B cell (primary cell): ENCODE measurements at places on chromosomes 5 and 9. TPM values are rescaled to one million over a fixed set of nuclear protein-coding genes. Genes with fewer than 3 reads are reported as not detected.
A peak's percentile ranks its signal among the peaks of the same experiment; 100 is the strongest.

Gene THBS4
- 0.43 and 0.49 TPM in 2 replicates for polyA plus RNA-seq

DNA sequence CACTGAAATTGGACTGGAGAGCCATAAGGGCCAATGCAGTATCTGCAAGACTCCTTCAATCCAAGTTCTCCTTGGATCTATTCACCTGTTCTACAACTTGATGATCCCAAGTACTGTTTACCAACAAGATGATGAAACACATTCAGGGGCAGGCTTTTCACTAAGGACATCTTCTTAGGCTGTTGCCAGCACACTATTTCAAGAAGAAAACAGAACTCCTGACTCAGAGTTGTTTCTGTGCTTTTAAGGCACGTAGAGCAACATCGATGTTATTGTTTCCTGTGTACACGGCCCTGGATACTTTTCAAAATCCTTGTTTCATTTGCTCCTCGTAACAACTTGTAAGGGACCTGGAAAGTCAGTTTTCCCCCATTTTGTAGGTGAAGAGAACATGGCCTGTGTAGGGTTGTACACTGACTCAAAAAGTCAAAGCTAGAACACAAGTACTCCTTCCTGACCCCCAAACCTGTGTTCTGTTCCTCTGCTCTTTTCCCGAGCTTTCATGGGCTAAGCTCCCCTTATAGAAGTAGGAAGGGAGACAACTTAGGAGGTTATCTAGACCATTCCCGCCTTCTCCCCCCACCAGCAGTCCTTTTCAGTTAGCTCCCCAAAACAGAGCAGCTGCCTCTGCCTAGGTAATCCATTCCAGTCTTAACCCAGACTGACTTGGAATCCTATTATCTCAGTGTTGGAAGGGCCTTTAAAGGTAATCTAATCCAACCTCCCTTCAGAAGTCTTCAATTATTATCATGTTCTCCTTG, 5.2 kb upstream of the MGAT1 start:
- DNase-seq: peak; percentile 17

DNA sequence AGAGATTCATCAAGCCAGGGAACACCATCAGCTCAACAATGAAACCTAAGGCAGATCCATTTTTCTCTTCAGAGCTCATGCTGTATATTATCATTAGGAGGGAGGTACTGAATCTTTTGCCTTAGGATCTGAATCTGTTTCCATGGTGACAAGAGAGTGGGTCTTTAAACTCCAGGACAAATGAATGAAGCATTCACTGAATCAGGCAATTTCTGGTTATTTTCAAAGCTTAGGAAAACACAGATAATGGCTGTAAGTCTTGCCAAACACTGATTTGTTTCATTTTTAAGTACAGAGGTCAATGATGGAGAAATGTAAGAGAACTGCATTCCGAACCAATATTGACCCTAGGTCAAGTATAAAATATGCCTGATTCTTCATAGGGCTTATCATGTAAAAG, 84.9 kb downstream of the GNA14 start:
- no peak for DNase-seq

Gene ADRB2
- polyA plus RNA-seq: 2.6 and 6.0 TPM in 2 replicates

Gene PPIC
- not detected in 2 replicates for polyA plus RNA-seq

- DNase-seq: no peak
Measured at GRCh38 chr9:112971415-112971814, 40.6 kb downstream of the ZNF883 start.

DNA sequence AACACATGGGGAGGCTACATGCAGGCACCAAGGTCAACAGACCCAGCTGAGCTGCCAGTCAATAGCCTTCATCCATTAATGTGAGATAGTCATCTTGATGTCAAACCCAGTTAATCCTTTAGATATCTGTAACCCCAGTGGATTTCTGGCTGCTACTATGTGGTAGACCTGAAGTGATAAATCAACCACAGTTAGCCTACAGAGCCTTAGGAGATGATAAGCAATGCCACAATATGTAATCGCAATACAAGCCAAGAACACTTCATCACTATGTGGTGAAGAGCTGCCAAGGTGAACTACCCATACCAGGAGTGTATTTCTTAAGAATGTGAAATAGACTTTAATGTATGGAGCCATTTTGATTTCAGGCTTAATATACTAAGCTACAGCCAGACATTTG, 1175.5 kb downstream of the DTWD2 start:
- DNase-seq: no peak

Gene GARIN3
- not detected in 2 replicates for polyA plus RNA-seq

Gene STKLD1
- polyA plus RNA-seq: 0.18 and 0.79 TPM in 2 replicates

- DNase-seq: no peak
Measured at GRCh38 chr5:105816961-105817360, 1853.8 kb downstream of the EFNA5 start.

DNA sequence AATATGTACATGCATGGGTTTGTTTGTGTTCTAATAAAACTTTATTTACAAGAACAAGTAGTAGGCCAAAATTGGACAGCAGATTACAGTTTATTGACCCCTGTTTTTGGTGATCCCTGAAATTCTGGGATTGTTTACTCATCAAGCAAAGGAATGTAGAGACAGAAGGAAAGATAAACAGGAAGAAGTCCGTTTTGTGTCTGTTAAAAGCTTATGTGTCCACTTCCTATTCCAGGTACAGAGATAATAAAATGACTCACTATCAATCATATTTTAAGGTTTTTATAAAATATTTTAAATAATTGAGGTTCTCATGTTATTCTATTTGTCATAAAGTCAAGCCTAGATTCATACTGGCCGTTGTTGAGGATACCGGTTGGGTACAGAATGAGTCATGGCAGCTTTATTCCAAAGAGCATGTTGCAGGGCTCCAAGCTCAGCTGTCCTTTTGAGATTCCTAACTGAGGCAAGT, 214.9 kb upstream of the DAB2 start:
- DNase-seq: no peak

Gene LCN12
- polyA plus RNA-seq: 1.5 and 2.4 TPM in 2 replicates

Gene FYB1
- 1.4 and 4.2 TPM in 2 replicates for polyA plus RNA-seq

- DNase-seq: peak; percentile 11
Measured at GRCh38 chr5:130109152-130109551, 204.9 kb downstream of the CHSY3 start.

Gene PDZD2
- not detected in 2 replicates for polyA plus RNA-seq

Gene CDC20B
- polyA plus RNA-seq: 0.09 TPM in 1 of 2 replicates, not detected in the other

DNA sequence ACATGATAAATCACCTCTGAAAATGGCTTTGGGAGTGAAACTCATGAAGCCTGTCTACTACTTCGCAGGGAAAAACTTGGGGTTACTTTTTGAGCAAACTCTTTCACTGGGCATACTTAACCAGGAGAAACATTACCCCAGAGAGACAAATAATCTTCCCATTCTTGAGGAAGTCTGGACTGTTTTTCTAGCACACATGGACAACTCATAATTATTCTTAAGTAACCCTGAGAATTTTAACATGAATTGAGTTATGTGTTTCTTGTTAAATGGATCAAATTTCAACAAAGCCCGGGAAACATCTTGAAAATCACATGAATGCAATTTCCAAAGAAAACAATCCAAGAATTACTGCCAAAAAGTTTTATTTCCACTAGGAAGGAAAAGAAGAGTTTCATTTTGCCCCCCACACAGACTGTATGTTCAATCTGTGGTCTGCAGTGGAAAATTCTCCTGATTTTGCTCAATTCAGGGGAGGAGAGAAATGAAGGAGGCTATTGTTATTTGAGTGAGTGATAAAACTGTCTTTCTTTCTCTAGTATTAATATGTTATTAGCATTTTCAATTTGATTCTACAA, 564.8 kb upstream of the CLINT1 start:
- DNase-seq: no peak
